A549 treated with CpdA at 1 μM for 4 hours (cell line): ENCODE measurements at places on chromosomes 16 and 17. TPM values are rescaled to one million over a fixed set of nuclear protein-coding genes. Genes with fewer than 3 reads are reported as not detected.

Gene C1QL1
- total RNA-seq, result 14.5 to 33.6 TPM (median 29.8 TPM) in 5 replicates

Gene TPSAB1
- total RNA-seq, result not detected in 5 replicates

Gene FOXJ1
- 0.23 to 0.40 TPM (median 0.30 TPM) in 5 replicates for total RNA-seq

Gene ACSM5
- not detected in 5 replicates for total RNA-seq

Gene KRTAP4-4
- not detected in 5 replicates for total RNA-seq

Gene FAM171A2
- 2.4 to 4.5 TPM (median 4.1 TPM) in 5 replicates for total RNA-seq

Gene SYCE1L
- 5.3 to 11.9 TPM (median 8.4 TPM) in 5 replicates for total RNA-seq

Gene SOST
- total RNA-seq, result 0.05 TPM in 1 of 5 replicates, not detected in the others

Gene CTRL
- total RNA-seq, result 1.6 to 2.7 TPM (median 1.8 TPM) in 5 replicates

Gene HGS
- total RNA-seq, result 155 to 217 TPM (median 201 TPM) in 5 replicates

Gene TBC1D3C
- not detected in 5 replicates for total RNA-seq

Gene MKS1
- total RNA-seq, result 9.4 to 12.3 TPM (median 12.1 TPM) in 5 replicates

Gene RPGRIP1L
- 9.9 to 11.6 TPM (median 11.1 TPM) in 5 replicates for total RNA-seq

Gene SLFN14
- not detected in 5 replicates for total RNA-seq

Gene NUPR1
- 13.3 to 20.6 TPM (median 15.0 TPM) in 5 replicates for total RNA-seq

Gene SNX20
- total RNA-seq, result not detected in 5 replicates

Gene PPP1R1B
- 0.03 TPM in 1 of 5 replicates, not detected in the others for total RNA-seq

Gene CSF3
- 0.26 TPM in 1 of 5 replicates, not detected in the others for total RNA-seq

Gene TRPV3
- 0.36 to 0.67 TPM (median 0.41 TPM) in 5 replicates for total RNA-seq

Gene TAC4
- not detected in 5 replicates for total RNA-seq

Gene TTYH2
- total RNA-seq, result 1.6 to 2.0 TPM (median 1.9 TPM) in 5 replicates

Gene HP
- total RNA-seq, result not detected in 5 replicates

Gene HBA2
- 0.27 to 0.53 TPM (median 0.40 TPM) in 3 of 5 replicates, not detected in the others for total RNA-seq

Gene HSD11B2
- total RNA-seq, result 1.5 to 1.8 TPM (median 1.6 TPM) in 5 replicates

Gene HLF
- 0.08 to 0.33 TPM (median 0.27 TPM) in 5 replicates for total RNA-seq

Gene TM4SF5
- total RNA-seq, result 0.48 to 0.91 TPM (median 0.65 TPM) in 5 replicates

Gene IL21R
- total RNA-seq, result 0.02 to 0.04 TPM in 2 of 5 replicates, not detected in the others

Gene KLHL10
- total RNA-seq, result 0.03 TPM in 1 of 5 replicates, not detected in the others

Gene INCA1
- 1.0 to 1.6 TPM (median 1.3 TPM) in 5 replicates for total RNA-seq

Gene LDHD
- total RNA-seq, result 0.55 to 0.84 TPM (median 0.76 TPM) in 5 replicates

Gene RUNDC1
- total RNA-seq, result 19.6 to 21.7 TPM (median 20.3 TPM) in 5 replicates

Gene SLC13A2
- 0.06 to 0.21 TPM (median 0.13 TPM) in 4 of 5 replicates, not detected in the other for total RNA-seq

Gene TNK1
- 1.5 to 2.4 TPM (median 1.8 TPM) in 5 replicates for total RNA-seq

Gene RAB26
- 1.8 to 4.3 TPM (median 4.1 TPM) in 5 replicates for total RNA-seq

Gene SAMD14
- 0.22 to 0.85 TPM (median 0.35 TPM) in 5 replicates for total RNA-seq

Gene ITFG1
- 39.1 to 44.0 TPM (median 40.2 TPM) in 5 replicates for total RNA-seq

Gene BORCS6
- total RNA-seq, result 5.2 to 8.6 TPM (median 8.4 TPM) in 5 replicates

Gene COX6A2
- total RNA-seq, result not detected in 5 replicates

Gene MAPT
- total RNA-seq, result 1.5 to 1.9 TPM (median 1.6 TPM) in 5 replicates

Gene ALOX12B
- 0.68 to 1.8 TPM (median 1.0 TPM) in 5 replicates for total RNA-seq

Gene LRRC46
- total RNA-seq, result 2.7 to 4.1 TPM (median 3.6 TPM) in 5 replicates

Gene SNF8
- 265 to 342 TPM (median 322 TPM) in 5 replicates for total RNA-seq

Gene OR1A1
- not detected in 5 replicates for total RNA-seq

Gene ITGAL
- total RNA-seq, result 0.08 to 0.22 TPM (median 0.10 TPM) in 3 of 5 replicates, not detected in the others

Gene GGT6
- not detected in 5 replicates for total RNA-seq

Gene PPP1R27
- 0.18 to 0.40 TPM in 2 of 5 replicates, not detected in the others for total RNA-seq

Gene ULK2
- 10.2 to 16.2 TPM (median 13.4 TPM) in 5 replicates for total RNA-seq

Gene PITPNC1
- 13.5 to 16.9 TPM (median 15.2 TPM) in 5 replicates for total RNA-seq

Gene GPR179
- total RNA-seq, result 0.03 to 0.08 TPM (median 0.04 TPM) in 4 of 5 replicates, not detected in the other

Gene FBXO39
- total RNA-seq, result not detected in 5 replicates

Gene ORC6
- total RNA-seq, result 44.1 to 57.6 TPM (median 45.5 TPM) in 5 replicates

Gene ITGB4
- 38.3 to 62.6 TPM (median 49.8 TPM) in 5 replicates for total RNA-seq
